ENCODE measurements at places on chromosomes 5 and 9. TPM values are rescaled to one million over a fixed set of nuclear protein-coding genes. Genes with fewer than 3 reads are reported as not detected.

- DNase-seq = no peak
Observed at GRCh38 chr5:122385286-122385685, 73.2 kb downstream of the SNCAIP start.

GRCh38 chr9:136527721-136528710 is 17.8 kb downstream of the NOTCH1 start:
- DNase-seq = peak; percentile 52

DNA sequence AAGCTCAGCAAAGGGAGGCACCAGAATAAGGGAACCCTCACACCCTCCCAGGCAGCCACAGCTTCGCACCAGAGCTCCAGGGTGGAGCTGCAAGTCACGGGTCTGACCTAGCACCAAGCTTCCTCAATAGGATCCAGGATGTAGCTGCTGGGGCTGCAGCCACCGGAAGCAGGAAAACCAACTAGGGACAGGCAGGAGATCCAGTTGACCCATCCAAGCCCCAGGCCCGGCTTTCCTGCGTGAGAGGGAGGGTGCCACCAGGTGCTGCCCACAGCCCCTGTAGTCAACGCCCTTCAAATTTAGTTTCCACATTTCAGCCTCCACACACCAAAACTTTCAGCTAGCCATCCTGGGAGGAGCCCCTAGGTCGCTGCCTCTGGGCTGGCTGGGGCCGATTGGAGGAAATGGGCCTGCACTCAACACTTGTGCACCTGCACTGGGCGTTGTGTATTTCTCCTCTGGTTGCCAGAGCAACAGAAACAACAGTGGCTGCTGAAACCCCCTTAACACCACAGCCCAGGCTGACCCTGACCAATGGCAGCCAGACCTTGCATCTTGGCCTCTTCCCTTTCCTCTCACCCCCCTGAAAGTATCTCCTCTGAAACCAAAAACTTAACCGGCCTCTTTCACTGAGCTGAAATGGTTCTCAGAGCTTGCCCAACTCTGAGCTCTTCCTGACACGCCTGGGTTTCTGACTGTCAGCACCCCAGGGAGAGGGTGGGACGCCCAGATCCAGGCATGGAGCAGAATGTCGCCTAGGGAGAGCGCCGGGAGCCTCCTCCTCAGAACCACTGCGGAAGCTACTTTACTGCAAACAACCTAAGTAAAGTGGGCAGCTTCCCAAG is 226.5 kb upstream of the MAP3K1 start:
- DNase-seq = peak; percentile 65

DNA sequence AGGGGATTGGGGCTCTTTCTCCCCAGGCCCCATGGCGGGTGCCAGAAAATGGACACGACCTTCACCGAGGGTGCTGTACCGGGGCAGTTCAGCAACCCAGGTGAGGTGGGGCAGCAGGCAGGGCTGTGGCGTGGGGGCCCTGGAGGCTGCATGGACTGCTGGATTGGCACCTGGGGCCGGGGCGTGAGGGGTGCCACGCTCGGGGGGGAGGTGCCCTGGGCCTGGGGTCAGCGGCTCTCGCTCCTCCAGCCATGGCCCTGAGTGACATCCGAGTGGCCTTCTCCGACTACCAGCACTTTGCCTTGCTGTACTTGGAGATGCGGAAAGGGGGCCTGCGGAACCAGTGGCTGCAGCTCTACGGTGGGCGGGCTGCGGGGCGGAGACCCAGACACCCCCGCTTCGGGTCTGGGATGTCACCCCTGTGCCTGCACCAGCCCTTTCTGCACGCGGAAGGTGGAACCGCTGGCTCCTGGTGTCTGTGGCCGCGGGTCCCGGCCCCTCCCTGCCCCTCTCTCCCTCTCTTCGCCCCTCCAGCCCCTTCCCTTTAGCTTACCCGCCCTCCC is 1.8 kb downstream of the LCNL1 start:
- DNase-seq = no peak

PCDHGB3 gene
- total RNA-seq = 3.6 TPM

- no peak for DNase-seq
Observed at GRCh38 chr9:79694676-79695400, 123.1 kb downstream of the TLE4 start.

DMRT3 gene
- total RNA-seq = not detected

GRCh38 chr9:108634204-108634603 is 221.6 kb downstream of the ACTL7B start:
- DNase-seq = no peak

GRCh38 chr5:167833456-167833855 is 458.0 kb upstream of the WWC1 start:
- no peak for DNase-seq

DNA sequence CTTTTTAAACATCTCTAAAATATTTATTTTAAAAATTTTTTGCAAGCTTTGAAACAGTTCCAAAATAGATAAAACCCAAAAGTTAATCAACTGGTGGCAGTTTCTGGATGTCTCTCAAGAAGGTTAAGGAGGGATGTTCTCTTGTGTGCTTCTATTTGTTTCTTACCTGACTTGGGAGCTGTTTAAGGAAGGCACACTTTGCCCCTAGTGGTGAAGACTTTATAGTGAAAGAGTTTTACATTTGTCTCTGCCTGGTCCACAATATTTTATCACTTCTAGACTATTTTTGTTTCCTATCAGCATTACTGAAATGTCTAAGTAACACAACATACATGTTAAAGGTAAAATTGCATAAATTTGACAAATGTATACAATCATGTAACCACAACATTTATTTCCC is 552.8 kb downstream of the SEMA5A start:
- no peak for DNase-seq

LIFR gene
- total RNA-seq = 119 TPM

DNA sequence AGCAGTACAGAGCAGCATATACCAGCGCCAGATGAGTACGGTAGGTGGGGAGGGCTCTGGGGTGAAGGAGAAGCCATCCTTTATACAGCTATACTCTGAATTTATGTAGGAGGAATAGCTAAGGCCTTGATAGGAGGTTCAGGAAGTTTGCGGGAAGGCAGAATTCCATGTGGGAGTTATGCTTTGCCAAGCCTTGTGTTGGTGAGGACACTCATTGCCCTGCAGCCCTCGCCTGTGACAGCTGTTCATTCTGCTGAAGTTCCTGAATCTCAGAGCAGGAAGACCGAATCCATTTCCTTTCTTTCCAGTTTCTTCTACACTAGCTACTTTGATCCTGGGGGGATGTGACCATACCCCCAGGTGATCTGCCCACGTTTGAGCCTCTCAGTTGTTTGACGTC is 7.7 kb downstream of the MFAP3 start:
- peak; percentile 34 for DNase-seq

GRCh38 chr9:99722877-99723276 is 98.8 kb upstream of the NR4A3 start:
- DNase-seq = no peak

GRCh38 chr5:54171645-54172384 is 138.6 kb downstream of the ARL15 start:
- DNase-seq = peak; percentile 71

DNA sequence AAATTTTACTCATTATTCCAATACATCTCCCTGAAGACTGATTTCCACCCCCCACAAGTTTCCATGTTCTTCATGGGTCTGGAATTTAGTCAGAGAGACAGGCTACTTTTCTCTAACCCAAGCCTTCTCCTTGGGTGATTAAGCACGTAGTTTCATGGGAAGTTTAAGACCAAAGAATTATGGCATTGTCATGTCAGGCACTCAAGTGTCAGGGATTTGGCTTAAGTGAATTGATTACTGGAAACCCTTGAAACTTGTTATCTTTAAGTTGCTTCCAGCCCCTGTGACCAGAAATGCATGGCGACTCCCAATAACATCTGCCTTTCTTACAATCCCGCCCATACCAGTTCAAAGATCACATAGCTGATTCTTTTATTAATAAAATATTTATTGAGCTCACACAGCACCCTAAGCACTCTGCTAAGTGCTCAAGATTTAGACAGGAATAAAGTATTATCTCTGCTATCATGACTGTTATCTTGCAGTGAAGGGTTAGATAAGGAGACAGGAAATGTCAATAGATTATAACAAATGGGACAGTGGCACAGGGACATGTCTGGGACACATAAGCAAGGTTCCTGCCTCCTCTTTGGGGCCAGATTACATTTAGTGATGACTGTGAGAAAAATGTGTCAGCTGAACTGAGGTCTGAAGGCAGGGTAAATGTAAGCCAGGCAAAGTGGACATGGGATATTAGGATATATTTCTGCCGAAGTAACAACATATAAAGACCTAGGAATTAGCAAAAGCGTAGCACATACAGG is 241.2 kb upstream of the TNC start:
- DNase-seq = no peak

KCNN2 gene
- total RNA-seq = 1.4 TPM

DNA sequence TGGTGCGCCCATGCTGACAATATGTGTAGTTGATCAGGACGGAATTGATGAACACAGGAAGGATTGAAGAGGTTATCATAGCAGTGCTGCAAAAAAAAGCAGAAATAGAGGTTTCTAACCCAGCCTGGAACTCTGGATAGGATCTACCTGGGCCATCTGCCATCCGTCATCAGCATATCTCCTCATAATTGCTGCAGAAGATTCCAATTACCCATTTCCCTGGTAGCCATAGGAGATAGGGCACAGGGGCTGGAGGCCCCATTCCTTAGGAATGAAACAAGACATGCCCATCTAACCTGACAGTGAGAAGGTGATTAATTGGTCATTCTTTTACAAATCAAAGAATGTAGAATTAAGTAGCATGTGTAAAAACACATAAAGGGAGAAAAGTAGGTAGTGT is 60.3 kb upstream of the TRIM32 start:
- DNase-seq = no peak

DNA sequence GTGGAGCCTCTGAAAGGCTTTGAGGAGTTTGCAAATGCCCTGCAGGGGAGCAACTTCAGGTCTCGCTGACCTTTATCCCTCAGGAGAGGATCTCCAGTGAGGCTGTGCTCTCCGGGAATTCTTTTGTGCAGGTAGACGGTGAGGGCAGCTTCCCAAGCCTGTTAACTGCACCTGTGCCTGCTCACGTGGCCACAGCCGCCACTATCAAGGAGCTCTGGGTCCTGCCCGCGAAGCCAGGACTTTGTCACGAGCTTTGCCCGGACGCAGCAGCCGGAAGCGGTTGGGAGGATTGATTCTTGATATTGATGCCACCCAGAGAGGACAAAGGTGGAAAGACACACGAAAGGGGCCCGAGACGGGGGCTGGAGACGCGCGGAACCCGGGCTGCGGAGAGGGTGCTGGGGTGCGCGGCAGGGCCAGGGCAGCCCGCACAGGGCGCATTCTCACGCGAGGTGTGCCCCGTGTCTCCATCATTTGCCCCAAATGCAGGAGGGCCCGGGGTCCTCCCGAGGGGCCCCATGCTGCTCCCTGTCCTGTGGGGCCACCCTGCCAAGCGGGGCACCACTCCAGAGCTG is 18.2 kb downstream of the SLC9A3 start:
- DNase-seq = no peak

GRCh38 chr5:109404428-109404960 is 5.3 kb downstream of the PJA2 start:
- no peak for DNase-seq

- DNase-seq = peak; percentile 39
Observed at GRCh38 chr5:154478224-154478565, at the start of gene HAND1. Gene HAND1 (minus strand): TSS chr5:154478227. CDS start chr5:154478008, 219 bp downstream.

FLT4 gene
- total RNA-seq = 471 TPM

GRCh38 chr5:96226941-96227552 is 206.0 kb downstream of the PCSK1 start:
- no peak for DNase-seq

GRCh38 chr9:36665921-36666431 is 93.3 kb downstream of the MELK start:
- peak; percentile 83 for DNase-seq

- peak; percentile 84 for DNase-seq
Observed at GRCh38 chr9:131270171-131271015, 5.9 kb downstream of the FAM78A start.

DNA sequence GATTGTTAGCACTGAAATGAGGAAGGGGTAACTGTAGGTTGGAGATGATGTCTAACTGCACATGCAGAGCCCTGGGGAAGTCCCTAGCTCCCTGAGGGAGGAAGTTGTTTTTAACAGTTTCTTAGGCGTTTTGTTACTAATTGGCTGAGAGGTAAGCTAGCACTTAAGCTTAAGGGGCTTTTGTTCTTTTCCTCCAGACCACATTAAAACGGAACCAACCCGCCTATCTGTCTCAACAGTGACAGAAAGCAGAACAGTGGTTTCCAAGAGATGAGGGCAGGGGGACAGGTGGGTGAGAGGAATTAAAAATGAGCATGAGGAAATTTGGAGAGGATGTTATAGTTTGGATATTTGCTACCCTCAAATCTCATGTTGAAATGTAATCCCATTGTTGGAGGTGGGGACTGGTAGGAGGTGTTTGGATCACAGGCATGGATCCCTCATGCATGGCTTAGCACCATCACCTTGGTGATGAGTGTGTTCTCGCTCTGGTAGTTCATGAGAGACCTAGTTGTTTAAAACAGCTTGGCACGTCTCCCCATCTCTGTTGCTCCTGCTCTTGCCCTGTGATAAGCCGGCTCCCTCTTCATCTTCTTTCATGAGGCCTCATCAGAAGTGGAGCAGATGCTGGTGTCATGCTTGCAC is 38.9 kb downstream of the LYRM7 start:
- no peak for DNase-seq

DNA sequence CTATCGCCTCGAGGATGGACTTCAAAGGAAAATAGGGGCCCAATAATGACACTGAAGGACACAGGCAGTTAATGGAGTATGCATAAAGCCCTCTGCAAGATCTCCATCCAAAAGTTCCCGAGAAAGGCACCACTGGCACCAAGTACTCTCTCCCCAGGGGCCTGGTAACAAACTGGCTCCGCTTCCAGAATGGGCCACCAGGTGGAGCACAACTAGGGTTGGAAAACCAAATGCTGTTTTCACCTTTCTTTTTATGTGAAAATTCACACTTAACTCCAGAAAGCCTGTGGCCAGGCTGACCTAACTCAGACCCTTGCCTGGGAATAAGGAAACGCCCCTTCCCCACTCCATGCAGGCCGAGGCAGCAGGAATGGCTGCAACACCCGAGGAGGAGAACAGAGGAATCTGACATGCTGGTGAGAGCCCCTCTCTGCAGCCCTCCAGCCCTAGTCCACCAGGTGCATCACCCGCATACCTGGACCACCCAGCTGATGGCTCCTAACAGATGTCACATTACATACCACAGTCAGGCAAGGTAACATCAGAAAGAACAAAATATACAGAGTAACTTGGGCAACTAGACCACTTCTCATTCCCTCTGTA is 42.8 kb downstream of the CAMSAP1 start:
- DNase-seq = peak; percentile 73

DNA sequence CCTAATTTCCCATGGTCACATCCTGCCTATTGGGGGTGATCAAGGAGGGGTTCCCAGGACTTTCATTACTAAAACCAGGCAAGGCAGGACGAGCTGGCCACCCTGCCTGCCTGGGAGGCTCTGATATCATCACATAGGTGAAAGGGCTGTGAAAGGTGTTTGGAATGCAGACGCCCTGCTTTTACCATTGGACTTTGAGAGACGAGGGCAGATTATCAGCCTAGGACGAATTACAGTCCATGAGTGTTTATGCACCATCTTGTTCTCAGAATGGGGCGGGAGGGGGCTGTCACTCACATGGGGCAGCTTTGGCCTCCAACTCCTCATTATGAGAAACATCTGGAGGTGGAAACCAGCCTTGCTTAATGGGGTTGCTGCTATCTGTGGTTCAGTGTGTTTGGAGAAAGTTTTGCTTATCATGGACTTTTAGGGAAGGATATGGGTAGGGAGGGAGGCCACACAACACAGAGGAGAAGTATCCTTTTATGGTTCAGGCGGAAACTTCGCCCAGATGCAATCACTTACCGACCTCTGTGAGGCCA is 69.8 kb upstream of the UBTD2 start:
- DNase-seq = no peak

CLIC3 gene
- not detected for total RNA-seq
